ENCODE measurements at places on chromosomes 7 and 10.

DNA sequence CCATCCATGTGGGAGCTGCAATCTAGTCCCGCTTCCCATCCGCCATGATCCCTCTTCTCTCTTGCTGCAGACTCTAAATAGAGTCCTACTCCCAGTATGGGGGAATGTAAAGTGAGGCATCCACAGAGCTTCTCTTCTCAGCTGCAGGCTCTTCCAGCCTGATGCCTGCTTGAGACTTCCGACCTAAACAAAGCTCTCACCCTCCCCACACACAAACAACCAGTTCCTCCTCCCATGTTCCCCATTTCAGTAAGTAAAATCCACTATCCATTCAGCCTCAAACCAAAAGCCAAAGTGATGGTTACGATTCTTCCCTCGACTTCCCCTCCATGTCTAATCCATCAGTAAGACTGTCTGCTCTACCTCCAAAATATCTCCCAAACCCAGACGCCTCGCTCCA lies 108.2 kb upstream of the NFE2L3 start:
- DNase-seq, result no peak

DNA sequence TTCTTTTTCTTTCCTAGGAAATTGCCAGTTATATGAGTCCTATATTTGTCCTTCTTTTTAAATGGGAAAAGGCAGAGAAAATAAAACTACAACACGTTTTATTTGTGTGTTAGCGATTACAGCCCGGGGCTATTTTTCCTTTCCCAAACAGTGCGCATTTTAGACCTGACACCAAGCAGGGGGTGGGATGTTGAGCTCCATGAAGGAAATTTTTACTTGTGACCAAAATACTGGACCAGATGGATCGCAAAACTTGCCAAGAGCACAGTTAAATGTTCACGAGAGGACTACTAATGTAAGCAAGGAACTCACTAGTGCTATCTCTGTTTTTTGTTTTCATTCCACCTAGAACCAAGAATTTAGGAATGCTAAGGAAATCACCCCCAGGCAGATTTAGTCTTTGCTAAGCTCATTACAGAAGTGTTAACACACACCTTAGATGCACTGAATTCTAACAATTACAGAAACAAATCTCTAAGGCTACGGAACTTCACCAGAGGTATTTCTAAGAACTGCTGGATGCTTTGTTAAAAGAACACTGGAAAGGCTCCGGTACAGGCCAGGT lies 114.8 kb downstream of the JAZF1 start:
- no peak for DNase-seq

DNA sequence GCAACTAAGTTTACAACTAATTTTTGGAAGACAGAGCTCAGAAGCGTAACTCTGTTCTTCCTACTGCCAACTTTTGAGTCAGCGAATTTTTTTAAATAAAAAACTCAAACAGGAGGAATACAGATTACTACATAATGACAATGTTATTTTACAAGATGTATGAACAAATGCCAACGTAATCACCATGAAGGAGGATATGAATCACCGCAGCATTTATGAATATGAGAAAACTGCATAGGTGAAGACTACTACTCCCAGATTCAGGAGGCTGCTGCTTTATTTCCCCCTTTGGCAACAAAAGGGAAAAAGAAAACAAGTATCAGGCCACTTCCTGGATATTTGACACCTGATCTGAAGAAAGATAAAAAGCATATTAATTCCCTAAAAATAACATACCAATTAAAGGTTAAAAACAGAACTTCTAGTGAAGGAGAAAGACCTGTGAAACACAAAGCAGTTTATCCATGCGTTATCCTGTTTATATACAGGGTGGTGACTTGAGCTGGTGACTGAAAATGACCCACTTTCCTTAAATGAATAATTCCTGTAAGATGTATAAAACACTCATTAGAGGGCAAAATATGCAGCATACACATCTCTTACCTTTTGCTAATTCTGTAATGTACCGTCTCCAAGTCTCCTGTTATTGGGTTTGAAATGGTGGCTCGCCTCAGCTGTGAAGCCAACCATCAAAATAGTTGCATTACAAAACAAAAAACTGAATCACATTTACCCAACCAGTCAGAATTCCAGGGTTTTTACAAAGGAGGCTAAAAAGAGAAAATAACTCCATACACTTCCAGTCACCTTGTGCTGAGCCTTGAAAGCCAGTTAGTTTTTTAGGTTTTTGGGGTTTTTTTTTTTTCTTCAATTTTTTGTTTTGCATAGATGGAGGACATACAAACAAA lies 52.0 kb downstream of the P4HA1 start:
- DNase-seq, result no peak

DNA sequence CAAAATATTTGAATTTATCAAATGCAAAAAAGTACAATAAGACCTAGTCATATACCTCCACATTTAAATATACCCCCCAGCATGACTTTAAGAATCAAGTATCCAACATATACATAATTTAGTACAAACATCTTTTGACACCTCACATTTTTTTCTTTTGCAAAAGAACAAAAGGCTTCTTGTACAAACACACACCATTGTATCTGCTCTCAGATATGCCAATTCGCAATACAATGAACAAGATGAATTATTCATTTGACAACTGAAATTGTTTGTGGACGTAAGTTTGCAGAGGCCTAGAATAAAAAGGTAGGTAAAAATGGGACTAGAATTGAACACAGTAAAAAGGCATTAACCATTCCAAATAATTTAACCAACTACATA lies 154.4 kb downstream of the CACNA2D1 start:
- no peak for DNase-seq

GRCh38 chr10:7432884-7433726 lies 22.3 kb upstream of the SFMBT2 start:
- no peak for DNase-seq

GRCh38 chr7:102387064-102387463 lies 9.1 kb upstream of the PRKRIP1 start:
- DNase-seq, result no peak

DNA sequence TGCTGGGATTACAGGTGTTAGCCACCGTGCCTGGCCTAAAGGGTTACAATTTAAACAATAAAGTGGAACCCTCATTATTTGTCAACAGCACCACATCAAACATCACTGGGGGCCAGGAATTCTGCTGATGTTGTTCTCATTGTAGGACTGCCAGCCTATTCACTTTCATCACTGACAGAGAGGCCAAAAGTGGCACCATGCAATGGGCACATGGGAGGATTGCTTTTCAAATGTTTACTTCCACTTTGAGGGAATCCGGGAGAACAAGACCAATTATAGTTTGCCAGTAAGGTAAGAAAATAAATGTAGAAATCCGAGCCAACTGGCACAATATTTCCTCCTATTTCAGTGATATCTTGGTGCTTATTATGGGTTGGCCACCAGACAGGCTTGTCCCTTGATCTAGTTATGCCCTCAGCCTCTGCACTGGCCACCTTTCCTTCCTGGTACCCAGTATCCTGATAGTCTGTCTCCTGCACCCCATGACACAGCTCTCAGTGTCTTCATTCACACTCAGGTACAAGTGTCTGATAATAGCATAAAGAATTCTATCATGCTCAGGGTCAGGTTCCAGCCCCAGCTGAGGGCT lies 82.6 kb downstream of the ANLN start:
- no peak for DNase-seq

DNA sequence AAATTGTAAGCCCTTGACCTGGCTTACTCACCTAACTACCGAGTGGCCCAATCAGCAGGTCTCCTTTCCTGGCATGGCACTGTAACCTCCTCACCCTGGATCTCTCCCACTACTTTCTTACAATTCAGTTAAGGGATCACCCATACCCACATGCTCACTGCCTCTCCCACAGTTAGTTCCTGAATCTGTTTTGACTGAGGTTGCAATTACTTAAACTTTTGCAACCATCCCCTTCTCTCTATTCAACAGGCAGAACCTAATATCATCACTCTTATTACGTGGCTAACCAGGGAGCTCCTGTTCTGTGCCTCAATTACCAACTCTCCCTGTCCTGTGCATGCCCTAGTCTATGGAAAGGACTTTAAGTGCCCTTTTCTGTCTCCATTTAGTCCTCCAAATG lies 84.2 kb upstream of the IKZF1 start:
- DNase-seq, result no peak

DNA sequence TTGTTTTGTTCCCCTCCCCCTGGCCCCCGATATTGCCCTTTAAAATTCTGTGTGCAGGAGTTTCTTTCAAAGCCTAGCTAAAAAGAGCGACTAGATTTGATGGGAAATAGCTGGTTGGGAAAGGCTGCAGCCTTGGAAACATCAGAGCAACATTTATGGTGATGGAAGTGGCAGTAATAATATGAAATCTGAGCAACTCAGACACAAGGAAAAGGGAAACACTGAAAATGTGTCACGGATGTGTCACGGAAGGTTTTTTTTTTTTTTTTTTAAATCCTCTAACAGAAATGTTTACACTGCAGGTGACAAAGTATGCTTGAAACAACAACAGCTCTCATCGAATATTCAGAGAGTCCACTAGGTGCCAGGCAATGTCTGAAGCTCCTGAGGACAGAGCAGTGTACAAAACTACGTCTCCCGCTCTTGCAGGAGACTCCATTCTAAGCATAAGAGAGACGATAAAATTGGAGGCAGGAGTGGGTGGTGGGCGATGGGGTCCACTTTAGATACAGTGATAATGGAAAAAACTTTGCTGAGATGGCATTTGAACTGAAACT lies 143.0 kb downstream of the RSU1 start:
- DNase-seq, result no peak

- no peak for DNase-seq
These were observed 299.9 kb upstream of the HABP2 start for GRCh38 chr10:113252650-113253618.

DNA sequence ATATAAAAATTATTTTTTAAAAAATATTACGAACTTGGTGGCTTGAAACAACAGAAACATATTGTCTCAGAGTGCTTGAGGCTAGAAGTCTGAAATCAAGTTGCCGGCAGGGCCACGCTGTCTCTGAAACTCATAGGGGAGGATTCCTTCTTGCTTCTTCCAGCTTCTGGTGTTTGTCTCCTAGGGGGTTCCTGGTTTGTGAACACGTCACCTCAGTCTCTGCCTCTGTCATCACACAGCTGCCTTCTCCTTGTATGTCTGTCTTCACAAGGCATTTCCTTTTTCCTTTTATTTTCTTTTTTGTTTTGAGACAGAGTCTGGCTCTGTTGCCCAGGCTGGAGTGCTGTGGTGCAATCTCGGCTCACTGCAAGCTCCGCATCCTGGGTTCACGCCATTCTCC lies 12.7 kb upstream of the SNX8 start:
- DNase-seq, result no peak

GRCh38 chr7:102188746-102189145 lies 97.9 kb upstream of the SH2B2 start:
- DNase-seq, result no peak

- DNase-seq, result no peak
These were observed 50.3 kb upstream of the PIP4K2A start for GRCh38 chr10:22764639-22765038.

- DNase-seq, result no peak
These were observed 211.9 kb upstream of the VSTM2A start for GRCh38 chr7:54330216-54330800.

GRCh38 chr10:31590023-31590800 lies 271.2 kb downstream of the ZEB1 start:
- no peak for DNase-seq

- no peak for DNase-seq
These were observed 481.2 kb downstream of the KCNMA1 start for GRCh38 chr10:77156406-77156879.

DNA sequence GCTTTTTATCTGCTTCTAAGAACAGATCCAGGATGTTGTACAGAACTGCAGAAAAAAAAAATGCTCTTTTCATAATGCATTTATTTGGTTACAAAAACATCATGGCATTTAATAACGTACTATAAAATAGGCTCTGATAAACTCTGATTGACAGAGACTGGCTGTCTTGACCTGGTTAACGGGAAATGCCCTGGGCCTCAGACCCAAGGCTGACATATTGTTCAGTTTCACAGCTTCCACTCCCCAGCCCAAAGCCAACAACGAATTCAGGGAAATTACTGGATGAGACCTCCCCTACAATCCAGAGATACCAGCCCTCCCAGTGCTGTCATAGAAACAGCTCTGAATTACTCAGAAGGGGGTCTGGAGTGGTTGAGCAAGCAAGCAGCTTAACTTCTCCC lies 260.1 kb downstream of the CREB5 start:
- DNase-seq, result no peak
